ENCODE measurements at places on chromosomes 12 and 14.

DNA sequence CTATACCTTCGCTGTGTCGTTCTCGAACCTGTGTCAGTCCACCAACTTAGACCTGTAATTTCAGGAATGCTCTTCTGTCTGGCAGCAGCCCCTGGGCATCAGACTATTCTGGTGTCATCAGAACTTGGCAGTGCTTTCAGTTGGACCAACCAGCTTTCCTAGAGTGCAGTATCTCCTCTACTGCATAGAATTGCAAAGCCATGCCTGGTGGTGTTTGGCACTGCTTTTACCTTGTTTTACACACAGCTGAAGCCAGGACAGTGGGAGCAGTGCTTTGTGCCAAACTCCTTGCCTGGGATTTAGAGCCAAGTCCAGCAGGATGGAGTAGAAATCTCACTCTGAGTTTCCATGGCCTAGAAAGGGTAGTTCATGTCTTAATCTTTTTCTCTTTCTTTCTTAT, 1.5 kb downstream of the FLVCR2 start:
- DNase-seq, result no peak

GRCh38 chr12:5000204-5000603, 43.5 kb upstream of the KCNA5 start:
- DNase-seq, result no peak

DNA sequence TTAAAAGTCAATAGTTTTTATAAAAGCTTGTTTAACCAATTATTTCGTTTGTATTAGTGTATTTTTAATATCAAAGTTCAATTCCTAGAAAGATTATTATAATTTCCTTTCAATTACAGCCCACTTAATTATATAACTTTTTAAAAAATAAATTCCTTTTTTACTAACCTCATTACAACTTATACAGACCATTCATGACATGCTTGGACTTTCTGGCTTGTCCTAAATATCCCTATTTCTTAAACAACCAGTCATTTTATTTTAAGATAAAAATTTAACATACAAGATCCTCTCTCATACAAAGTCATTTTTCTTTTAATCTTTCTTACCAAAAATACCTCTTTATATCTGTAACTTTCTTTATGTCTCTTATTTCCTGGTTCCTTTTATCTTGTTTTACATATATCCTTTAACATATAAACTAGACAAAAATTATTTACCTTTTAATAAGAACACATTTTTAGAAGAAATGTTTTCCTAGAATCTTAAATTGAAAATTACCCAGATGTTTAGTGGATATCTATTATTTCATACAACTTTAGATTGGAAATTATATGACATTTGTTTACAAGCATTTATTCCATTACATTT, 10.4 kb upstream of the TMEM263 start:
- DNase-seq, result no peak

DNA sequence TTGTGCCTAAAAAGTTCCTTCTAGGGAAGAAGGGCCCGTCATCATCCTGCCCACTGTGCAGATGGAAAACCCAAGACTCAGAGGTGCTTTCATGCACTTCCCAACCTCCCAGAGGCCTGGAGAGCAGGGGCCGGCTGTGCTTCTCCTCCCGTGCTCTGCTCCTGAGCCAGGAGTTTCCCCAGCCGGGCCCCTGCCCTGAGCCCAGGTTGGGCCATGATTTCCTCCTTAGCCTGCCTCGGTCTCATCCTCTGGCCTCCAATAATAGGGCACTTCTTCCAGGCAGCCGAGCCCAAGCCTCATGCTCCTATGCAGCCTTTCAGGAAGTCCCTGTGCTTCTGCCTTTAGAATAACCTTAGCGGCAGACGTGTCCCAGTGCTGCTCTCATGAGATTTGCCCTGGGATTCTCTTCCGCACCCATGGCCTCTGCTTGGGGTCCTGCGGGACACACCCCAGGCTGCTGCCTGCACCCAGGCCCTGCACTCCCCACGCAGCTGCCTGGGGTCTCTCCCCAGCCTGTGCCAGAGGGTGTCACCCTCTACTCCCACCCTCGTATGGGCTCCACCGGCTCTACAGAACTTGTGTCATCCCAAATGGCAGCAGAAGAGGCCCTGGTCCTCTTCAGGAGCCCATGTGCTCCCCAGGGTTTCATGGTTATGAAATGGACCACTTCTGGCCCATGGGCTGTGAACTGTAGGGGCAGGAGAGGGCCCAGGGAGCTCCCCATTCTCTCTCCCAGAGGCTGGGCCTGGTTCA, 359.3 kb downstream of the ADGRD1 start:
- no peak for DNase-seq

DNA sequence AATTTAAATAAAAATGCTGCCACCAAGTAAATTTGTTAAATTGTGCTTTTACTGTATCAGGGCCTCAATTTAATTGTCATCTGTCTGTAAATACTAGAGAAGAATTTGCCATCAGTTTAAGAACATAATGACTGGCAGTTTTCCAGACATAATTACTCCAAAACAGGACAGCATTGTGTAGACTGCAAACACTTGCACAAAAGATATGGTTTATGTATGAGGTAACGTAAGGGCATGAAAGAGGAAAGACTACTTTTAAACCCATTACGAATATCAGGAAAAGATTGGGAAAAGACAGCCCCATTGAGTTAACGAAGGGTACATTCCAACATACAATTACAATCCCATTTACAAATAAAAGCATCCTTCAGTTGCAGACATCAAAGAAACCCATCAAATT, 59.8 kb upstream of the KRR1 start:
- no peak for DNase-seq

DNA sequence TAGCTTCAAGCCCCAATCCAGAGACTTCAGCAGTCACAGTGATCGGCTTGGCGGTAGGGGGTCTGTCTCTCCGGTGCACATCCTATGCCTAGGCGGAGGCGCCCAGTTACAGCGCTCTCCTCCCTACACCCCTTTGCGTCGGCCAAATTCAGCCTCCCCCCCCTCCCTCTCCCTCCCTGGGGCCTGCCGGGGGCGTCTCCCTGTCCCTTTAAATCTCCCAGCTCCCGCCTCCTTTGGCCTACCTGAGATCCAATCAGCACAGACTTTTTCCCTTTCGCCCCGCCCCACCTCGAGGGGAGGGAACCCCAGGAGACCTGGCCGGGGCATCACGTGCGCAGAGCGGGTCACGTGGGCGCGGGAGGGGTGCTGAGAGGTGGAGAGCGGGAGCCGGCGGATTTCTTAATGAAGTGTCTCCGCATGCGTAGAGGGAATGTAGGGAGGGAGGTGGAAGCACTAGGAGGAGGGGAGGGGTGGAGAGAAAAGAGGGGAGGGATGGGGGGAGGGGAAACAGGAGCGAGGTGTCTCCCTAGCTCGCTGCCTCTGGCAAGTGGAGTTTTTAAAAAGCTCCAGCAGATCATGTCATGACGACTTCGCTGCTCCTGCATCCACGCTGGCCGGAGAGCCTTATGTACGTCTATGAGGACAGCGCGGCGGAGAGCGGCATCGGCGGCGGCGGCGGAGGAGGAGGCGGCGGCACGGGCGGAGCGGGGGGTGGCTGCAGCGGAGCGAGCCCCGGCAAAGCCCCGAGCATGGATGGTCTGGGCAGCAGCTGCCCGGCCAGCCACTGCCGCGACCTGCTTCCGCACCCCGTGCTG, at the start of gene HOXC13:
HOXC13 (plus strand) TSS at position 506 of the 815 bp plus-strand sequence; CDS start at position 582, 76 bp downstream.
- no peak for DNase-seq

- DNase-seq, result no peak
Observed at GRCh38 chr12:121934309-121934664, 15.9 kb downstream of the CFAP251 start.

- DNase-seq, result no peak
Observed at GRCh38 chr14:49582113-49582977, 3.8 kb downstream of the RPS29 start.

- DNase-seq, result no peak
Observed at GRCh38 chr14:99440278-99440677, 40.4 kb downstream of the SETD3 start.

DNA sequence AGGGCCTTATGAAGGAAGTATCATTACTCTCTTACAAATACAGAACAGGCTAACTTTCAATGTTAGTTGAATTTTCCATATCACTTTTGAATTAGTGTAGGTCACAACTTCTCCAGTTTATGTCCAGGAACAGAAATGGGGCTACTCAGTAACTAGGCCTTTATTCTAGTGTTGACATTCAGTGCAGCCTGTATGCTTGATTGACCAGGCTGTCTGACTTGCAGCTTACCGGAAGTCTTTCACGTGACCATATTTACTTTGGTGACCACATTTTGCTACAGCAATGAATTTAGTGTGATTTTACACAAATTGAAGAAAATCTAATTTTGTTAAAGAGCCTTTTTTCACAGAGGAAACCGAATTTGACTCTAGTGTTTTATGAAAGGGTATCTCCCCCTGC, 12.4 kb downstream of the MTERF2 start:
- no peak for DNase-seq

GRCh38 chr12:50024805-50025186, 498 bp downstream of the RACGAP1 start:
- DNase-seq, result no peak
